H9 (cell line): ENCODE measurements at places on chromosomes 1 and 21.

- H3K4me1 ChIP-seq = peaks cover 23% of the 10 kb centered on the region
- H3K4me3 ChIP-seq = no peak overlapping the region
- no peaks in the 10 kb centered on the region for H3K36me3 ChIP-seq
- peak overlapping the region; percentile 47 for H3K27ac ChIP-seq
- no peaks in the 10 kb centered on the region for H3K27me3 ChIP-seq
Measured at GRCh38 chr21:26070822-26071425, 99.6 kb downstream of the APP start.

DNA sequence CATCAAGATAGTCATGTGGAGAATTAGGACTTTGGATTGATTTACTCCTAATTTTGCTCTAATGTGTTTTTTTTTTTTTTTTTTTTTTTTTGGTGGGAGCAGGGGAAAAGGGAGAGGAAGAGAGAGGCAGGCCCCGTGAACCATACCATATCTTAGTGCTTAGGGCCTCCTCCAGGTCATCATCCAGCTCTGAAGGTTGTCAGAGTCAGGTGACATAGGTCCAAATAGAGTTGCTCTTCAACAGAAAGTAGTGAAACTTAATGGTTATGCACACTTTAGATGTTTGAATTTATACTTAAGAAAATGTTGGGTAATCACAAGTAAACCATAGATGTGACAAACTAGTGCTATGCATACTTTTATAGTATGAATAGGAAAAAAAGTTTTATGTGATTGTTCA, 32.2 kb downstream of the CXADR start:
- H3K36me3 ChIP-seq = peaks cover 28% of the 10 kb centered on the region
- H3K4me1 ChIP-seq = peaks cover 3% of the 10 kb centered on the region; the same call in 1 of the 2 replicates
- H3K27me3 ChIP-seq = no peaks in the 10 kb centered on the region
- H3K4me3 ChIP-seq = no peak overlapping the region
- no peak overlapping the region for H3K27ac ChIP-seq

GRCh38 chr1:11078631-11079030, 18.8 kb upstream of the SRM start:
- no peaks in the 10 kb centered on the region for H3K4me1 ChIP-seq
- no peaks in the 10 kb centered on the region for H3K27me3 ChIP-seq
- no peak overlapping the region for H3K4me3 ChIP-seq
- no peak overlapping the region for H3K27ac ChIP-seq
- H3K36me3 ChIP-seq = peaks cover 80% of the 10 kb centered on the region

- H3K27me3 ChIP-seq = no peaks in the 10 kb centered on the region; the same call in 1 of the 2 replicates
- H3K27ac ChIP-seq = no peak overlapping the region
- peaks cover 25% of the 10 kb centered on the region for H3K36me3 ChIP-seq
- H3K4me3 ChIP-seq = no peak overlapping the region
- DNase-seq = no peak
Measured at GRCh38 chr1:155622191-155622590, 12.2 kb downstream of the MSTO1 start.

GRCh38 chr1:235240960-235241359, 79.9 kb upstream of the RBM34 start:
- peaks cover 5% of the 10 kb centered on the region; the same call in 2 of the 3 replicates for H3K36me3 ChIP-seq
- H3K27me3 ChIP-seq = no peaks in the 10 kb centered on the region
- no peak overlapping the region for H3K27ac ChIP-seq

GRCh38 chr1:20485527-20486456, at the start of gene CAMK2N1:
Gene CAMK2N1, minus strand, starts transcription at chr1:20486210. Its CDS starts 831 bp downstream, at chr1:20485379.
- no peaks in the 10 kb centered on the region for H3K36me3 ChIP-seq
- H3K27me3 ChIP-seq = peaks cover 31% of the 10 kb centered on the region; the same call in 1 of the 2 replicates
- H3K4me3 ChIP-seq = peak within 1 kb of the TSS; percentile 75
- H3K27ac ChIP-seq = no peak within 1 kb of the TSS
- H3K4me1 ChIP-seq = peaks cover 9% of the 10 kb centered on the region; the same call in 1 of the 2 replicates
